ENCODE measurements at places on chromosomes 4 and X.
A peak's percentile ranks its signal among the peaks of the same experiment; 100 is the strongest.

DNA sequence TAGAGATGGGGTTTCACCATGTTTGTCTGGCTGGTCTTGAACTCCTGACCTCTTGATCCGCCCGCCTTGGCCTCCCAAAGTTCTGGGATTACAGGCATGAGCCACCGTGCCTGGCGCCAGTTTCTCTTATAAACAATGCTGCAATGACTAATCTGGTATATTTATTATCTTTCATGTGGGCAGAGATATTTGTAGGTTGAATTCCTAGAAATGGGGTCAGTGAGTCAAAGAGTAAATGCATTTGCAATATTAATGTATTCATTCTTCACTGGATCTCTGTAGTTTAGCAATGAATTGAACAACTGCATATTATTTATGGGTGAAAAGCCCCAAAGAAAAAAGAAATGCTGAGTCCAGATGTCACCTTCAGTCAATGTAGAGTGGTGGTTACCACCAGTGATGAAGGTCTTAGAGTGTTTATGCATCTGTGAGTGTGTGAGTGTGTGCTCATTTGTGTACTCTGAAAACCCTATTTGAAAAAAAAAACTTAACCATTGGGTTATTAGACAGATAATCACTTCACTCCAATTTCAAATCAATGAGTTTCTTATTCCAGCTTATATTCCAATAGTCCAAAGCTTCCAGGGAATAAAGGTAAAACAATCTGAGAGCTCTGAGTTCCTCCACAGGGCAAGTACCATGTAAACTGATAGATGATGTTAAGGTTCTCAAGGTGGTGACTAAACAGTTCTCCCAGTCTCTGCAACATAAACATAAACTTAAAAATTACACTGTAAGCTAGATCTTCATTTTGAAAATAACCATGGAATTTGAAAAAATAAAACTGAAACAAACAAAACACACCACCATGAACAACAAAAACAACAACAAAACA, 22.6 kb upstream of the CD38 start:
- no peak for DNase-seq

DNA sequence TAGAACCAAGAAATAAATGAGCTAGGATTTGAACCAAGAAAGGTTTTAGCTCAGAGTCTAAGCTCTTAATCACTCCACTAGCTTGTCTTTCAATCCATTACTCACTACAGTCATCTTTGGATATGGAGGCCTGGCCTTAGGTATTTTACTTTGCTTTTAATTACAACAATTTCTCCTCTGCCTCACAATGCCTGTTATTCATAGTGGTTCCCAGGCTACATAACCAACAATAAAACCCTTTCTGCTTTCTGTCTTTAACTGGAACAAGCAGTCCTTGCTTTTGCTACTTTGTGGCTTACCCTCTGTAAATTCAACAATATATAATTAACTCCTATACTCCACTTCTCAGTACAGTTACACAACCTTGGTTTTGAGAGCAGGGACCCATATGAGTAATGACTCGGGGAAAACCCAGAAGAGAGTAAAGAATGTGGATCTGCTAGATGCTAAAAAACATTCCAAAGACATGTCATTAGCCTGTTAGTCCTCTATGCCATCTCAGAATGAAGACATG, 94.7 kb upstream of the NAP1L5 start:
- DNase-seq = no peak

GRCh38 chrX:78104447-78105176, 564 bp downstream of the PGK1 start:
- peak; percentile 81 for DNase-seq

GRCh38 chrX:17028356-17028755, 81.9 kb downstream of the REPS2 start:
- DNase-seq = no peak

- no peak for DNase-seq
Measured at GRCh38 chrX:72620550-72621145, 48.0 kb upstream of the HDAC8 start.

GRCh38 chr4:119209586-119209985, 2.9 kb upstream of the USP53 start:
- no peak for DNase-seq

- no peak for DNase-seq
Measured at GRCh38 chrX:120768254-120768653, 107.4 kb downstream of the CT47B1 start.

DNA sequence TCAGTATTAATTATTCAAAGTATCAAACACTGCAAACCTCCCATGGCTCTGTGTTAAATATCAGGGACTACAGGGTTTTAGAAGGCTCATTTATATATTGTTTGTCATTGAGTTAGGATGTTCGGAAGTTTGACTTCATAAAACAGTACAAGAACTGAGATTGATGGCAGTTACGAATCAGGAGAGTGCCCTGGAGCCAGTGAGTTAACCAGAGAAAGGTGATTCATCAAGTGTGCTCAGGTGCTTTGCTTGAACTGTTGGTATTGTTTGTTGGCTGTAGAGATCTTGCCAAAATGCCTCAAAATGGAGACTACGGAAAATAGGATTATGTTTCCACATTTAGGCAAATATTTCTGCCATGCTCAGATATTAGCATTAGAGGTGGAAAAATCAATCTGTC, 7.5 kb upstream of the GPR101 start:
- DNase-seq = no peak

DNA sequence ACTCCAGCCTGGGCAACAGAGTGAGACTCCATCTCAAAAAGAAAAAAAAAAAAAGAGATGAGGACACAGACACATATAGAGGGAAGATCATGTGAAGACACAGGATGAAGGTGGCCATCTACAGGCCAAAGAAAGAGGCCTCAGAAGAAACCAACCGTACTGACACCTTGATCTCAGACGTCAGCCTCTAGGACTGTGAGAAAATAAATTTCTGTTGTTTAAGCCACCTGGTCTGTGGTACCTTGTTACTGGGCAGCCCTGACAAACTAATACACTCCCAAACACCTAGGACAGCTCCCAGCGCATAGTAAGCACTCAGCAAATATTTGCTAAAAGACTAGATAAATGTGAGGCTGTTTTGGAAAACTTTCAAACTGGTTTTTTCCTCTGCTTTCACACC, 59.2 kb upstream of the SMIM10 start:
- DNase-seq = peak; percentile 4

GRCh38 chr4:117560329-117560728, 474.0 kb upstream of the NDST3 start:
- peak; percentile 0 for DNase-seq

GRCh38 chr4:112946127-112946526, 103.3 kb upstream of the ANK2 start:
- DNase-seq = no peak

- DNase-seq = peak; percentile 63
Measured at GRCh38 chrX:56248492-56248891, 16.3 kb downstream of the KLF8 start.

GRCh38 chrX:133550665-133551485, 135.6 kb upstream of the GPC4 start:
- no peak for DNase-seq

GRCh38 chr4:6935965-6936364, 26.3 kb downstream of the TBC1D14 start:
- no peak for DNase-seq

GRCh38 chrX:51395810-51396728, 63.4 kb downstream of the NUDT10 start:
- peak; percentile 13 for DNase-seq

GRCh38 chr4:69640289-69640688, 847 bp upstream of the UGT2A2 start:
- DNase-seq = no peak

- no peak for DNase-seq
Measured at GRCh38 chrX:37714479-37714878, 28.9 kb downstream of the XK start.

GRCh38 chr4:24686866-24687692, 102.7 kb upstream of the DHX15 start:
- DNase-seq = peak; percentile 58

DNA sequence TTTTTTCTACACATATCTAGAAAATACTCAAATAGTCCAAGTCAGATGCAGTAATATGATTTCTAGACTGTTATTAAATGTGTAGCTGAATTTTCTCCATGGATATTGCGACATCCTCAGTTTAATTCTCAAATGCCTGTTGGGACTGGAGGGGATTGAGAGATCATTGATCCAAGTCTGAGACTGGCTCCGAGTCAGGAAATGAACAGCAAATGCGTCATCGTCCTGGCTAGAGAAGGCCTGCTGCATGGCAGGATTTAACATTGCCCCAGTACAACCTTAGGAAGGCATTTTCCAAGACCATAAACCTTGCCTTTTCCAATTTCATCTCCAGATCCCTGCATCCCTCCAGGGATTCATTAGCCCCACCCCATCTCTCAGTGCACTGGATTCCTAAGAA, 56.6 kb upstream of the SLC6A14 start:
- no peak for DNase-seq

- no peak for DNase-seq
Measured at GRCh38 chr4:185534866-185535611, at the start of gene PDLIM3. PDLIM3 (minus strand) TSS chr4:185535507; CDS start chr4:185535434, 73 bp downstream.

- DNase-seq = no peak
Measured at GRCh38 chr4:6262847-6263487, 6.7 kb upstream of the WFS1 start.

GRCh38 chr4:173506597-173507211, 23.3 kb downstream of the HAND2 start:
- DNase-seq = no peak

GRCh38 chrX:16320765-16321355, 153.6 kb downstream of the MAGEB17 start:
- no peak for DNase-seq

DNA sequence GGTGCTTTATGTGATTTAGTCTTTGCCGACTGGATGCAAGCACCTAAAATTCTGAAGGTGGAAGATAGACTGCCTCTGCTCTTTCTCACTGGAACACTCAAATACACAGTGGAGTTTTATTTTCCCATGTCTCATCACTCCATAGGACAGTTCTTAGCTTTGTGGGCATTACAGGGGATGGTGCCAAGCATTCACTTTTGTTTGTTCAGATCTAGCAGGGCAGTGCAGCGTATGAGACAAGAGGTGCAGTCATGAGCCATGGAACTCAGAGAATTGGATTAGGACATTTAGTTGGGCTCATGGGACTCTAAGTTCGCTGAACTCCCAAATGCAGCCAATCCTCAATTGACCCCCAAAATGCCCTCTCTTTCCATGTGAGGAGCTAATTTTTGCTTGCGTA, 1136.9 kb upstream of the PRKX start:
- DNase-seq = no peak

GRCh38 chr4:48483006-48483776, at the start of gene SLC10A4:
SLC10A4 (plus strand) TSS chr4:48483343; CDS start chr4:48483562, 219 bp downstream.
- DNase-seq = peak; percentile 78

DNA sequence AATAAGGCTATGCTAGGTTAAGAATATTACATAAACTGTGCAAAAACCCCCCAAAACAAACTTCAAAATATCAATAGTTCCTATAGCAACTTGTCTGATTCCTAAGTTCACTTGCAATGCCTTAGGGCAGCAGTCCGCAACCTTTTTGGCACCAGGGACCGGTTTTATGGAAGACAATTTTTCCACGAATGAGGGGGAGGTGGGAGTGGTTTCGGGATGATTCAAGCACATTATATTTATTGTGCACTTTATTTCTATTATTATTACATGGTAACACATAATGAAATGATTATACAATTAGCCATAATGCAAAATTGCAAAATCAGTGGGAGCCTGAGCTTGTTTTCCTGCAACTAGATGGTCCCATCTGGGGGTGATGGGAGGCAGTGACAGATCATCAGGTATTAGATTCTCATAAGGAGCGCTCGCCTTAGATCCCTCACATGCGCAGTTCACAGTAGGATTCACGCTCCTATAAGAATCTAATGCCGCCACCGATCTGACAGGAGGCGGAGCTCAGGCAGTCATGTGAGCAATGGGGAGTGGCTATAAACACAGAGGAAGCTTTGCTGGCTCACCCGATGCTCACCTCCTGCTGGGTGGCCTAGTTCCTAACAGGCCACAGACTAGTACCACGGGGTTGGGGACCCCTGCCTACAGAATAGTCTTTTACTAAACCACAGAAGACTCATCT, 39.7 kb downstream of the ACOX3 start:
- DNase-seq = no peak

All from erythroblast (primary cell).